Sigmoid colon (tissue), 7 donors: ENCODE measurements at places on chromosomes 11 and 22. TPM values are rescaled to one million over a fixed set of nuclear protein-coding genes. Genes with fewer than 3 reads are reported as not detected.

Gene GSTP1
- 717 TPM for polyA plus RNA-seq

Gene TSPAN32
- not detected for polyA plus RNA-seq

Gene CLTCL1
- polyA plus RNA-seq: 1.8 TPM

Gene NEFH
- 0.23 TPM for polyA plus RNA-seq

Gene OR5A1
- not detected for polyA plus RNA-seq

Gene MUC2
- 22.8 TPM for polyA plus RNA-seq

Gene KCNE3
- 22.0 TPM for polyA plus RNA-seq

Gene CD3G
- polyA plus RNA-seq: not detected

Gene CCDC87
- polyA plus RNA-seq: not detected

Gene ST13
- 119 TPM for polyA plus RNA-seq

Gene BATF2
- polyA plus RNA-seq: 31.3 TPM

Gene LRRC74B
- not detected for polyA plus RNA-seq

Gene PARVB
- polyA plus RNA-seq: 6.9 TPM

Gene JAM3
- 3.0 TPM for polyA plus RNA-seq

Gene TAF6L
- 9.0 TPM for polyA plus RNA-seq

Gene PLEKHB1
- 21.6 TPM for polyA plus RNA-seq

Gene MCHR1
- not detected for polyA plus RNA-seq

Gene ADM2
- 8.6 TPM for polyA plus RNA-seq

Gene GPR83
- polyA plus RNA-seq: not detected

Gene EIF4G2
- 409 TPM for polyA plus RNA-seq

Gene CLMP
- polyA plus RNA-seq: 12.1 TPM

Gene OR51S1
- polyA plus RNA-seq: not detected

Gene CADM1
- polyA plus RNA-seq: 6.2 TPM

Gene CTSF
- polyA plus RNA-seq: 16.5 TPM

Gene P2RY2
- polyA plus RNA-seq: 4.2 TPM

Gene LYVE1
- 21.3 TPM for polyA plus RNA-seq

Gene LARGE2
- 0.46 TPM for polyA plus RNA-seq

Gene NXPE2
- 1.8 TPM for polyA plus RNA-seq

Gene NXPE4
- polyA plus RNA-seq: 42.1 TPM

Gene ANO9
- polyA plus RNA-seq: 6.5 TPM

Gene RAG1
- 0.60 TPM for polyA plus RNA-seq

Gene MS4A5
- polyA plus RNA-seq: not detected

Gene E2F8
- polyA plus RNA-seq: 4.0 TPM

Gene PANX3
- polyA plus RNA-seq: not detected

Gene MMP12
- 2.4 TPM for polyA plus RNA-seq

Gene TMEM41B
- polyA plus RNA-seq: 6.5 TPM

Gene GPHA2
- polyA plus RNA-seq: not detected

Gene TMEM132A
- polyA plus RNA-seq: 2.3 TPM

Gene ZNF280A
- not detected for polyA plus RNA-seq

Gene PARVA
- polyA plus RNA-seq: 15.7 TPM

Gene LDHAL6A
- polyA plus RNA-seq: not detected

Gene OR51I1
- polyA plus RNA-seq: not detected

Gene ANO1
- 5.7 TPM for polyA plus RNA-seq

Gene PIK3C2A
- 9.7 TPM for polyA plus RNA-seq

Gene DEPDC7
- polyA plus RNA-seq: 2.0 TPM

Gene GRAMD1B
- polyA plus RNA-seq: 3.5 TPM

Gene PTGDR2
- polyA plus RNA-seq: 2.2 TPM
